NCI-H460 (cell line): ENCODE measurements at places on chromosomes 11 and 22. TPM values are rescaled to one million over a fixed set of nuclear protein-coding genes. Genes with fewer than 3 reads are reported as not detected.
A peak's percentile ranks its signal among the peaks of the same experiment; 100 is the strongest.

DNA sequence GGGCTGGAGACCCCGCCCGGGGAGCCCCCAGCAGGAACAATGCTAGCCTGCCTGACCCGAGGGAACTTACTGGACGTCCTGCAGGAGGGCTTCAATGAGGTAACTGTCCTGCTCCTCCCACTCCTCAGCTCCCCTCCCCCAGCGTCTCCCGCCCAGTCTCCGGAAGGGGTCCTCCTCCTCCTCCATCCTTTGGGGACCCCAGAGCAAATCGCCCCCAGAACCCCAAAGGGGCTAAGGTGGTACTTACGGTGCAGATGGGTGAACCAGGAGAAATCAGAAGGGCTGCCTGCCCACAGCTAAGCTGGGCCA is 272 bp downstream of the DIXDC1 start:
- no peak for DNase-seq

DNA sequence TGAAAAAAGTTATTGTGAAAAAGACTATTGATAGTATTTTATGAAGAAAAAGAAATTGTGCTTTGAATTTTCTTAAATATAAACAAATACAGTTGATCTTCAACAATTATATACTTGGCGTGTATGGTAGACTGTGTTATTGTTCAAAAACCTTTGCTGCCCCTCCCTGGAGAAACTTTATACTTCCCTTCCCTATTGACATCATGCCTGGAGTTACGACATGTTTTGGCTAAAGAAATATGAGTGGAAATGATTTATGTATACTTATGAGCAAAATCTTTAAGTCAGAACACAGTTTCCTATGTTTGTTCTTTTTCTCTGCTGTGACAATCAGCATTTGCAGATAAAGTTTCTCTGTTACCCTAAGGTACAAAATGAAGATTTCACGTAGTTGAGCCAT is 243.8 kb downstream of the TMEM135 start:
- peak; percentile 21 for DNase-seq

TNNT3 gene
- total RNA-seq: not detected in 2 replicates

PRG3 gene
- total RNA-seq: not detected in 2 replicates

- DNase-seq: no peak
Observed at GRCh38 chr22:38442967-38443627, 11.9 kb downstream of the KCNJ4 start.

- no peak for DNase-seq
Observed at GRCh38 chr22:37519268-37520195, at the start of gene CARD10. Gene CARD10, minus strand, starts transcription at chr22:37519415. Its CDS starts 215 bp downstream, at chr22:37519200.

GRCh38 chr11:35662061-35662648 is 420 bp upstream of the TRIM44 start:
- DNase-seq: no peak

DNA sequence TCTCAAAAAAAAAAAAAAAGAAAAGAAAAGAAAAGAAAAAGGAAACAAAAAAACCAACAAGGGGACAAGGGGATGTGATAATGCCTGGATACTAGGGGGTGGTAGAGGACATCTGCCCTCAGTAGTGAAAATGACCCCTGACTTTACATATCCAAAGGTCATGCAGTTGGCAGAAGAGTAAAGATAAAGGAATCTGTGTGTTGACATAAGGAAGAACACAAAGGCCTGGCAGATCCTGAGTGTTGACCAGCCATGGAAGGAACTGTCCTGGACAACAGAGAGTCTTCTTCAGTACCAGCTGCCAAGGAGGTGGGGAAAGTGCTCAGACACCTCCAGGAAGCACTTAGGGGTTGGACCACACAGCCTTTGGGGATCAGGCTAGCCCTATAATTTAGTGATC is 12.6 kb downstream of the SLC43A1 start:
- no peak for DNase-seq

DNA sequence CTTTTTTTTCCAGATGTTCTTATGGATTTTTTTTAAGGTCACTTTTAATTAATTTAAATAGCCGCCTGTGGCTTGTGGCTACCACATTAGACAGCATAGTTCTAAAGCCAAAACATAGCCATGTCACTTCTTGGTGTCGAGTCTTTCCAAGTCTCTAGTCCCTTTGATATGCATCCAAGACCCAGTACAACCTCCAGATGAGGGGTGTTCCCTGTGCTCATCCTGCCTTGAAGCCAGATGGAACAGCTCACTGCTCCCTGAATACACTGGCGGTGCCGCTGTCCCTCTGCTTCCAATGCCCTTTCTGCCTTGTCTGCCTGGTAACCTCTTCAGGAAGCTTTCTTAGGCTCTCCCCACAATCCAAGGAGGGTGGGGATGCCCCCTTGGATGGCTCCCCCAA is 338.0 kb downstream of the TENM4 start:
- DNase-seq: no peak
